ENCODE measurements at places on chromosomes 11 and 22.

GRCh38 chr11:122977470-122978298, 4.0 kb downstream of the BSX start:
- no peak for DNase-seq

- DNase-seq = no peak
These were observed 6.9 kb downstream of the GP1BB start for GRCh38 chr22:19730198-19730597.

GRCh38 chr11:134623711-134624110, 211.7 kb upstream of the B3GAT1 start:
- DNase-seq = no peak

- DNase-seq = no peak
These were observed 7.2 kb downstream of the FAM83F start for GRCh38 chr22:40001800-40002577.

GRCh38 chr11:86955111-86955360, 159 bp downstream of the FZD4 start:
- DNase-seq = no peak

DNA sequence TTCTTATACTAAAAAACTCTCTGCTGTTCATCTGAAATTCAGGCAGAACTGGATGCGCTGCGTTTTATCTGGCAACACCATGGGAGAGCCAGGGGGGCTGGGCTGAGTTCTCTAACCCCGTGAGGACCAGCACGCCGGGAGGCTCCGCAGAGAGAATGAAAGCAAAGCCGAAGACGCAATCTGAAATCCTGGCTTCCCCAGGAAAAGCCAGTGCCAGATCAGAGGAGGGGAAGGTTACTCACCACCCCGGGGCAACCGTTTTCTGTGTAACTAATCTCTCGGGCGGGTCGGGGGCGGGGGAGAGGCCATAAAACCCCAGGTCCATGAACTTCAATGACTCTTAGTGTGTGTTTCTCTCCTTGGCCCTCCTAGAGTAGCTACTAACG, 99.4 kb downstream of the SHANK2 start:
- DNase-seq = no peak

- no peak for DNase-seq
These were observed 539 bp downstream of the SIRT3 start for GRCh38 chr11:235609-235996.

DNA sequence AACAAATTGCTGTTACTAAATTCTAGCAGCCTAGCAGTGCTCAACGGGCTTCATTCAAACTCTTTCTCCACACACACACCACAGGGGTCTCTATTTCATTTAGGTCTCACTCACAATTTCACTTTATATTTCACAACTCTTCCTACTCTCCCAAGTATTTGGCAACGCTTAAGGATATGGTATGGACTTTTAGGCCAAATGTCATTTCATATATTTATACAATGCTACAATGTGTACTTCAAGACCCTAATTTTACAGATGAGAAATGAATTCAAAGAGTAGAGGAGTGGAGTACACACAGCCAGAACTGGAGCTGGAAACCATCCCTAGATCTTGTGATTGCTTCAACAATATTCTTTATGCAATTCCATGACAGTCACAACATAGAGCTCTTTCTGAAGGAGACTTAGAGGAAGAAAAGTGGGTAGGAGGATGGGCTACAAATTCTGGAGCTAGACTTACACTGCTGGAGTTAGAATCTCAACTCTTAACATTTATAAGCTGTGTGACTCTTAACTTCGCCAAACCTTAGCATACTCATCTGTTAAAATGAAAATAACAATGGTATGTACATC, 2.5 kb upstream of the MS4A13 start:
- DNase-seq = no peak

DNA sequence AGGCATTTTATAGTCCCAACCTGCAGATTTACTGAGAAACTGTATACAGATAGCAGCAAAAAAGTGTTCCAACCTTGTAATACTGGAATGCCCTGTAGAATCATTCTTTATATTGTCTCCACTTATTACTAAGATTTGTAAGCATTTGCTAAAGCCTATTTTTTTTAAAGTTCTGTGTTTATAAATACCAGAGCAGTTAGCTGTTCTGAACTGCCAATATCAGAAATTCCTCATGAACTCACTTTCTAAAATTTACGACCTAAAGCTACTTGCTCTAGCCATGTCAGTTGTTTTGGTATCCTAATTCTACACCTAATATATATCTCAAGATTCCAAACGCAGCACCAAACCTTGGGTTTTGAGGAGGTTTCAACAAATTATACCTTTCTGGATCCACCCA, 103.2 kb downstream of the C11orf65 start:
- DNase-seq = no peak

GRCh38 chr11:130514316-130514715, 65.9 kb downstream of the ADAMTS15 start:
- DNase-seq = no peak

- no peak for DNase-seq
These were observed 3.4 kb downstream of the WEE1 start for GRCh38 chr11:9576701-9577381.

DNA sequence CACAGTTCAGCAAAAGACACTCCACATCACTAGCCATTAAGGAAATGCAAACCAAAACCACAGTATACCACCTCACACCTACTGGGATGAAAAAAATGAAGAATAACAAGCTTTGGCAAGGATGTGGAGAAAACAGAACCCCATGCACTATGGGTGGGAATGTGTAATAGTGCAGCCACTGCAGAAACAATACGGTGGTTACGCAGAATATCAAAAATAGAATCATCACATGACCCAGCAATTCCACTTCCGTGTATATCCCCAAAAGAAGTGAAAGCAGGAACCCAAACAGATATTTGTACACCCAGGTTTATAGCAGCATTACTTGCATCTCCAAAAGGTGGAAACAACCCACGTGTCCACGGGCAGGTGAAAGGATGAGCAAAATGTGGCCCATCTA, 20.8 kb downstream of the CARS1 start:
- no peak for DNase-seq

GRCh38 chr11:20854215-20854955, 185.0 kb downstream of the NELL1 start:
- DNase-seq = no peak

Data from SK-N-DZ (cell line).